Stimulated activated CD8-positive, alpha-beta memory T cell treated with anti-CD3 and anti-CD28 coated beads, Interleukin-4, amount 100 ng/mL, for 48 hours (primary cell): ENCODE measurements at places on chromosomes 16 and 17.
A peak's percentile ranks its signal among the peaks of the same experiment; 100 is the strongest.

GRCh38 chr17:49365667-49366066 lies 3.6 kb upstream of the ZNF652 start:
- DNase-seq = no peak

DNA sequence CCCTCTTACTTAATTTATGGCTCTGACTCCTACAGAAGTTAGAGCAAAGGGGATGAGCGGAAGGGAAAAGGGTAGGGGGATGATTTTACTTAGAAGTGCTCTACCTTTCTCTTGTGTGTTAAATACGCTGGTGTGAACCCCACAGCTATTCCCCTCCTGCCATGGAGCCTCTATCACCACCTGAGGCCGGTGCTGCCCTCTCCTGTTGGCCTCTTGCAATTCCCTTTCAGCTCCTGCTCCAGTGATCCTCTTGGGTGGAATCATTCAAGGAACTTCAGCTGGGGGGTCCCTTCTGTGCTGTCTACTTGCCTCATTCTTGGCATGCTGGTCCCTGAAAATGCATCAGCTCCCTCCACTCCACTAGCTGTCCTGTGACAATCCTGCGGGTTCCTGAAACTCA lies 41.8 kb upstream of the CDH8 start:
- DNase-seq = no peak

- DNase-seq = no peak
Measured at GRCh38 chr17:78572239-78573205, 4.7 kb downstream of the DNAH17 start.

DNA sequence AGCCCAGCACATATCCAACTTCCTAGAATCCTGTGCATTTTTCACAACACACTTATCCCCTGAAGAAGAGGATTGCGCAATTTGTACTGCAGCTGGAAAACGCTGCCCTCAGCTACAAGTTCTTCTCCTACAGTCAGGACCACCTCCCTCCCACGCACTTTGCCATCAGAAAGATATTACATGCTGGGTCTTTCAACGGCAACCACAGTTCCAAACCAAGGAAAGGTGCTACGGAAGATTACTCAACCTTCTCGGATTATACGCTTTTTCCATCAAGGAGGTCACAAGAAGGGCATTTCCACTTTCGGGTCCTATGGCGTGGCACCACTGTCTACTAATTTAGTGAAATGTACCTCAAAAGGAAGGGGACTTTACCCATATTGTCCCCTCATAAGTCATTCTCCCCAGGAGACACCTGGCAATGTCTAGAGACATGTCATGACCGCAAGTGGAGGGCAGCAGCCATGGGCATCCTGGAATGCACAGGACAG lies 35.2 kb downstream of the USP7 start:
- DNase-seq = peak; percentile 70

DNA sequence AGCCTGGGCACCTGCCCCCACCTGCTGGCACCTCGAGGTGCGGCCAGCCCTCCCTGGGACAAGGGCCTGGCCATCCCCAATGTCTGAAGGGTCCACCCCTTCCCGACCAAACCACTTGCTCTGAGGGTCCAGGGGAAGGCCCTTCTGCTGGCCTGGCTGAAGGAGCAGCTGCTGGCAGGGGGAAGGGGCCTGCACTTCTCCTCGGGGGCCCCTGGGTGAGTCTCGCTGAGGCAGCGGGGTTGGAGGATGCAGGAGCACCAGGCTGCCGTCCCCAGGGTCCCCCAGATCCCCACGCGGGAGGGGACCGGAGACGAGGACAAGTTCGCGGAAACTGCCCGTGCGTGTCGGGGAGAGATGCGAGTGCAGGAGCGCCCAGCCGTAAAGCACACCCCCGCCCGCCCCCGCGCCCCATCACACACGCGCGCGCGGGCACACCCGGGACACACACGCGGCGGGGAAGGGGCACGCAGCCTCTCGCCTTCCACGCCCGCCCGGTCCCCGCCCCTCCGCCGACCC lies 725 bp upstream of the CACNA1H start:
- peak; percentile 32 for DNase-seq

DNA sequence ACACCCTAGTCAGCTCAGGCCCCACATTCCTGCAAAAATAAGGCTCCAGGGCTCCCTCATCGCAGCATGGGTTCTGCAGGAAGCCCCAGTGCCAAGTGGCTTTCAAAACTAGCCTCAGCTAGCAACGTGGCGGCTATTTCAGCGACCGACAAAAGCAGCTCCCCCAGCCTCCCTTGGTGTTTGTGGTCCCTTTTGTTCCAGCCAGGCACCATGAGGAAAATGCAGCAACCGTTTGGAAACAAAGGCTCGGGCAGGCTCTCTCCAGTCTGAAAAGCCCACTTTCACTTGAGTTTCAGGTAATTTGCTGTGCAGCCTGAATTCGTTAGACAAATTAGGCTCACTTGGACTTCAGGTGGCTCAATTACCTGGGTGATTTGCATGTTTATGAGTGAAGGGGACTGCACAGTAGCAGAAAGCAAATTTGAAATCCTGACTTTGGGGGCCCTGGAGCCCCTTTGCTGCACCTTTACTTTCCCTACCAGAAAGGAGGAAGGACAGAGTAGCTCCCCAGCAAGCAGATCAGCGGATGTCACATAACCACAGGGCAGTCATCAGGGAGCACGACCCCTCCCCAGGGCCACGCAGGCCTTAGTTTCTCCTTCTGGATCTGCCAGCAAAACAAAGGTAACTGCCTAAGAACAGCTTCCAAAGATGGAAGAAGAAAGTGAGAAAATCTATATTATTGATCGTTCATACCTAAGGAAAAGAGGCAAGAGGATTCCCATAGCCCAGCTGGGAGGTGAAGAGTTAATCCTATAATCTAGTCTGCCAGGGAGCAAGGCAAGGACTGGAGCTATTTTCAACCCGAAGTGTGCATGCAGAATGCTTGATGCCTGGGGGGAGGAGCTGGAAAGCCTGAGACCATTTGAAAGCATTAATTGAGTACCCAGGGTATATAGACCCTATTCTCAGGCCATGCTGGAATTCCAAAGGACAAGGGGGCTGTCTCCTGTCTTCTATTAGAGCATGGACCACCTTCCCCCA lies 143.1 kb upstream of the SDK2 start:
- DNase-seq = no peak

DNA sequence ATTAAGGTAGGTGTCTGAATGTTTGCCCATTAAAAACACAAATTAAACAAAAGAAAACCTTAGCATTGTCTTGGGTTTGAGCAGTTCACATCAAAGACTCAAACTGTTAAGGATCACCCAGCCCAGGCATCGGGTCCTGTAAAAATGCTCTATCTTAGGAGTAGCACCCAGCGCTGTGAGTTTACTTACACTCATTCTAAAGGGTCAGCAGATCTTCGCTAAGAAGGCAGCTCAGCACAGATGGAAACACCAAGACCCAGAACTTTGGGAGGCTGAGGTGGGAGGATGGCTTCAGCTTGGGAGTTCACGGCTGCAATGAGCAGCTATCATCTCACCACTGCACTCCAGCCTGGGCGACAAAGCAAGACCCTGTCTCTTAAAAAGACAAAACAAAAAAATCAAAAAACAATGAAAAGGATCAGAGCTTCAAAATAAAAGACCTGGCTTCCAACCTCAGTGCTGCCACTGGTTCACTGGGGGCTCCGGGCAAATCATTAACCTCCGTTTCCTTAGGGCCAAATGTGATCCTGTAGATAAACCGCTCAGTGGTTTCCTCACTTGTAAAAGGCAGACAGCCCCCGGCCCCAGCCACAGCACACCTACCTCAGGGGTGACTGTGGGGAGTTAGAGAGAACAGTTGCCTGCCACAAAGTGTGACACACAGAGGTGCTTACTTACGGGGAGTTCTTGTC lies 11.1 kb downstream of the COG1 start:
- DNase-seq = peak; percentile 40

DNA sequence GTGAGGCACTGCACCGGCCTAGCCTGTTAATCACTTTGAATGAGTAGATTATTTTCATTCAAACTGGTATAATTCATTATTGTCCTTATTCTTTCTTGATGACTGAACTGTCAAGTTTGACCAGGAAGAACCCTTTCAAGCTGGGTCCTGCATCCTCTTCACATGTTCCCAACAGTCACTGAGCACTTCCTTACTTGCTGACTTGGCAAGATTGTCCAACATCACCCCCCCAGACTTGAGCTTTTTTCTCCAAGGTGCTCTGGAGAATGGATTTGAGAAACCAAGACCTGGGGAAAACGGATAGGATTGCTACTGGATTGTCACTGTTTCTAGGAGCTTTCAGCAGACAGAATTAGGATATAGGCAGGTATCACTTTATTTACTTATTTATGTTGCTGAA lies 55.1 kb upstream of the GSG1L start:
- DNase-seq = no peak

DNA sequence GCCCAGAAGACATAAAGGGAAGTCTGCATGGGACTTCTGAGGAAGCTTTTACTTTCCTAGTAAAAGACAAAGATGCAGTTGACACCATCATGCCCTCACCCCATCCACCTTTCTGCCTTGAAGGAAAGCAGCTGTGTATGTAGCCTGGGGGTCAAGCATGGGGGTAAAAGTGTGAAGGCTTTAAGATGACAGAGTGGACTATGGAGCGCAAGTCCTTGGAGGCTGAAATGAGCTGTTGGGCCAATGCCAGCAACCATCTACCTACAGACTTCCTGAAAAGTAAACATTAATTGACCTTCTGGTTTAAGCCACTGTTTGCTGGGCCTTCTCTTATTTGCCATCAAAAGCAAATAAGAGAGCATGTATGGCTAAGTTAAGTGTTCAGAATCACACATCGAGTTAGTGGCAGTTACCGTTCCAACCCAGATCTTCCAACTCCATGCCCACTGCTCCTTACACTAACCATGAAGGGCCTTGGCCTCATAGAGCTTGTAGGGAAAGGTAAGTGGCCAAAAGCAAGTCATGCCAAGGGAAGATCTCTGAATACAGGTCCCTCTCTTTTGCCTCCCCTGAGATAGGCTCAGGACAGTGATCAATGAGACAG lies 30.0 kb downstream of the SLC13A5 start:
- no peak for DNase-seq

GRCh38 chr16:2515180-2515851 lies 1.6 kb downstream of the ATP6V0C start:
- no peak for DNase-seq
